ENCODE measurements at places on chromosomes 2 and 18.

GRCh38 chr2:74416778-74417177 lies 4.6 kb downstream of the C2orf81 start:
- no peak for DNase-seq

GRCh38 chr2:11092701-11093335 lies 62.4 kb upstream of the SLC66A3 start:
- DNase-seq: no peak

DNA sequence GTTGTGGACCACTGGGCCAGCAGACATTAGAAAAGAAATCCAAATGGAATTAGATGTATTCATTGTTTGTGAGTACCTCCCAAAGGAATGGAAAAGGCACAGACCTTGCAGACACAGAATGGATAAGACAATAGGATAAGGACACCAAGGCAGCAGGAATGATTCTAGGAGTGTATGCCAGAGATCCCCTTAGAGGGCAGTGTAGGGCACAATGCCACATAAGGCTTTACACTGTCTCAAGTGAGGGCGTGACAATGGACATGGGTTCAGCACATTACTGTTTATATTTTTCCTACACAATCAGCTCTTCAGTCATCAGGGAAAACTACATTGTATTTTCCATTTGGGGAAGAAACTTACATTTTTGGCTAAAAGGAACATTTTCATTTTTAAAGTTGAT lies 250.9 kb downstream of the PTH2R start:
- no peak for DNase-seq

GRCh38 chr2:217691920-217692666 lies 310.7 kb downstream of the TNS1 start:
- DNase-seq: peak; percentile 69

DNA sequence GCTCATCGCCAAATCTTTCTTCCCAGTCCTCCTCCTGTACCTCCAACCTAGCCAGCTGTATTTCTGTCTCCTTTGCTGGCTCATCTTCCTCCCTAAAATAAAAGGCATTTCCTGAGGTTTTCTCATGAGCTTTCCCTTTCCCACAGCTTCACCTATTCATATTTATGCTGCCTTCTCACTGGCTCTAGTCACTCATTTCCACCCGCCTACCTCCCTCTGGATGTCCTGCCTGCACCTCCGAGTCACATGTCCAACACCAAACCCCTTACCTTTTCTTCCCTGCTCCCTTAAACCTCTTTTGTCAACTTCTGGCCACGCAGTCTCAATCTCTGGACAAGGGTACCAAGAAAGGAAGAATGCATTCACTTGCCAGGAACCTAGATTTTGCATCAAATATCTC lies 2.8 kb downstream of the EIF2AK3 start:
- DNase-seq: no peak

GRCh38 chr2:197893403-197894177 lies 89.2 kb downstream of the PLCL1 start:
- no peak for DNase-seq

- DNase-seq: peak; percentile 93
Measured at GRCh38 chr2:45024600-45025291, 15.5 kb upstream of the SIX2 start.

GRCh38 chr2:68272246-68272994 lies 20.1 kb upstream of the PPP3R1 start:
- DNase-seq: no peak

DNA sequence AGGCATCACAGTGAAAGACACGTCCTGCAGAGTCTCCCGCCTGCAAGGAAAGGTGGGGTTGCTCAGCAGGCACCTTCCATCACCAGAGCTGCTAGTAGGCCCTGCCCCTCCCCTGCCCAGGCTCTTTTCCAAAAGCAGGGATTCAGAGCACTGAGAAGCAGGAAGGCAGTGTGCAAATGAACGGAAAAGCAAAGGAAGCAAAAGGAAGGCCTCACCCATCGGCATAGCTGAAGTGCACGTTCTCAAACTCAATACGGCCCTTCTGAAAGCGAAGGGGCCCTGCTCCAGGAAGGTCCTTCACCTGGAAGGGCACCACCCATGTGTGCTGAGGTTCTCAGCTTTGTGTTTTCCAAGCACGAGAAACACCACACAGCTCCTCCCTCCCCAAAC lies 5.7 kb downstream of the ABCB6 start:
- DNase-seq: no peak

DNA sequence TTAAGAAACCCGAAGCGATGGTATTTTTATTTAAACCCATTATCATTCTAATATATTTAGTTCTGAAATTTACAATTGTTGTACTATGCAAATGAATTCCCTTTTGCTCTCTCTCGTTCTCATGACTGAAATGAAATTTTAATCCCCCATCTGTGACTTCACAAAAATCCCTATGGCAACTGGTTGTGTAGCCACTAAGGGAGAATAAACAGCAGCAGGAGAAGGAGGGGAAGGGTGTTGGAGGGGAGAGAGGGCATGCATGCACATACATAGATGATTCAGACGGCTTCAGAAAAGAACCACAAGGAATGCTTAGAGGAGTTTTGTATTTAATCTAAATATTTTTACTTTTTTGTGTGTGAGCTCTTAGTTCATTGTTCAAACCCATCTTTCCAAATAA lies 36.8 kb downstream of the CPS1 start:
- DNase-seq: peak; percentile 5

- DNase-seq: no peak
Measured at GRCh38 chr2:179253226-179253625, 11.4 kb downstream of the SESTD1 start.

DNA sequence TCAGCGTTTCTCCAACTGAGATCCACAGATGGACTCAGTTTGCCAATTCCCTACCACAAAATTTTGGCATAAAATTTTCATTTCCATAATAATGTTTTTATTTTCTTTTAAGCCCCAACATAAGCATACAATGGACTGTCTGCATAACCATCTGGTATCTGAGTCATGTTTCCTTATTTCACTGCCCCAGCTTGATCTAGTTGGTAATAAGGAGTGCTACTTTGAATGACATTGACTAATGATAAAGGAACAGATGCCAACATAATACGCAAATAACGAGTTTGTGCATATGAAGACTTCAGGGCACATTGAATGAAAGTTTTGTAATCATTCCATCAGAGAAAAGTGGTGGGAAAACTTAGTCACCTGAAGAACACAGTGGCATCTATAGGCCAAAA lies 8.8 kb upstream of the MBD2 start:
- DNase-seq: no peak

DNA sequence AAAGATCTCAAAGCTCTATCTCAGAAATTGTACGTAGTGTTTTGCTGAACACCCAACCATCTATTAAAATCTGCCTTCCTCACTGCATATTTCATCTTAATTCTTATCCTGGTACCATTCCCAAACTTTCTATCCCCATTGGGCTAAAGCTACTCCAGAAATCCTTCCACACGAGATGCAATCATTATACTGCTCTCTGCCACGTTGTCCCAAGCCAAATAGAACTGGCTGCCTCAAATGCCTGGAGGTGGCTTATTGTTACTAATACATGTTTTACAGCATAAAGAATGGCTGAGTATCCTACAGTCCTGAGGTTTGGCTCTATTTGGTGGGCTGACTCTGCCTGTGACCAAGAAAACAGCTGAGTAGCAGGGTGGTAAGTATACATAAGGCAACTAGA lies 306.0 kb upstream of the ACVR2A start:
- DNase-seq: no peak

- no peak for DNase-seq
Measured at GRCh38 chr18:51151185-51151567, 46.3 kb downstream of the MEX3C start.

Measured in AG08395 (cell line).